ENCODE measurements at places on chromosomes 7 and 10.

DNA sequence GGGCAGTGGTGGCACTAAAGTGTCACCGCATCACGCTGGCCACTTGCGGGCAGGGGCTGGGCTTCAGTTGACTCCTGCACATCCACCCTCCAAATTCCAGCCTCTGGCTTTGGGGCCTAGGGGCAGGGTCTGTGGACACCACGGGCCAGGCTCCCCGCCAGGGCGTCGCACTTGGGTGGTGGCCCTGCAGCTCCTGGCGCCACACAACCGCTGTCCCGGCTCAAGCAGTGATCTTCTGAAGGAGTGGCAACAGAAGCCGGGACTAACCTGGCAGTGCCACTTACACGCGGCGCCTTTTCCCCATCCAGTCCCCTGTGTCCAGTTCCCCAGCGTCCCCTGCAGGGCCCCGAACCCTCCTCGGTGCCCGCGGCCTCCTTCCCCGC, 134.3 kb upstream of the ZNF92 start:
- no peak for DNase-seq

DNA sequence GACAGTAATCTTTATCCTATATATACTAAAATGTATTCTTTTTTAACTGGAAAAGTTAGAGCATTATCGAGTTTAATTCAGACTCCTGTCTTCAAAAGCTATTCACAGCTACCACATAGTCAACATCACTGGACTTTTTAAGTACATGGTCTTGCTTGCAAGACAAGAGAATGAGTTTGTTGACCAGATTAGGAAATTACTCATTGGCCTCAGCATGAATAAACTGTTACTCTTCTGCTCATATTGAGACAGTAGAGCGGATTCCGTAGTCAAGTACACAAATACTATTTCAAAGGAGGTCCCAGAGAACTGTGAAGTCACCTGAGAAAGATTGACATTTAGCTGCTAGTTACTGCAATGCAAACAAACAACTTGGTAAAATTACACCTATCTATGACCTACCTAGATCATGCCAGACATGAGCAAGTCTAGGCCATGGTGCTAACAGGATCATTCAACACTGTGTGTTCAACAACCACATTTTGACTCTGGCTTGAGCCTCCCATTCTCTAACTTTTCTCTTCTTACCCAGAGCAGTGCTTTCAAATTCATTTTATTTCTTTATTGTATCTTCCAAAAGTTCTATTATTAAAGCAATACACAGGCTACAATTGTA, 280.9 kb downstream of the NEBL start:
- DNase-seq, result no peak

- no peak for DNase-seq
These were observed 1.4 kb upstream of the PSAP start for GRCh38 chr10:71852355-71852937.

DNA sequence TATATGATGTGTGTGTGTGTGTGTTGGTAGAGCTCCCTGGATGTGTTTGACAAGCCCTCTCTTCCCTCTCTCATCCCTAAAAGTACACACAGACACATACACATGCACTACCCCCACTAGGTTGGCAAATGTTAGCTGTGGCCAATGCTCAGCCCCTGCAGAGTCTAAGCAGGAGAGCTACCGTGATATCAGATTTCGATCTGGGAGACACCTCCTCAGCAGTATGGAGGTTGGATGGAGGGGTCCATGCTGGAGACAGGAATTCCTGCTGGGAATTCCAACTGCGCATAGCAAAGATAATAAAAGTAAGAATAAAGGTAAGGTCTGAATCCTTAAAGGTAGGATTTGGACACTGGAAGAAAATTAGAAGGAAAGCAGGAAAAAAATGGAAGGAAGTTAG, 85.7 kb downstream of the C10orf90 start:
- DNase-seq, result no peak

GRCh38 chr7:22123139-22123538, 177.4 kb upstream of the CDCA7L start:
- DNase-seq, result no peak

- DNase-seq, result peak; percentile 21
These were observed at the start of gene BEND7 for GRCh38 chr10:13528875-13529713. BEND7 (minus strand) TSS chr10:13529014; CDS start chr10:13528533, 481 bp downstream.

DNA sequence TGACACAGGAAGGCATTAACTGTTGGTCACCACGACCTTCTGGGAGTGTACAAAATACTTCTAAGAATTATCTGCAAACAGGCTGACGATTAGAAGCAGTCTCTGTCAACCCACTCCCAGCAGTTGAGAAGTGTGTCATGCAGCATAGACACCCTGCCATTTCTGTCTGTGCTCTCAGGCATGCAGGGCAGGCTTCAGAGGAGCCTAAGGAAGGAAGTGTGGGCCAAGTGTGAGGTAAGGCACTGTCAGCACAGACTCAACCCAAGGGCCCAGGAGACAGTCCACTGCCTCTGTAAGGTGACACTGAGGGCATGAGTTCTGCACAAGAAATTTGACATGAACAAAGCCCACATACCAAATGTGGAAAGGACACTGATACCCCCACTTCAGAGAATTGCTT, 109.0 kb upstream of the VIPR2 start:
- no peak for DNase-seq

- no peak for DNase-seq
These were observed 24.7 kb upstream of the DPYSL4 start for GRCh38 chr10:132162021-132162531.

DNA sequence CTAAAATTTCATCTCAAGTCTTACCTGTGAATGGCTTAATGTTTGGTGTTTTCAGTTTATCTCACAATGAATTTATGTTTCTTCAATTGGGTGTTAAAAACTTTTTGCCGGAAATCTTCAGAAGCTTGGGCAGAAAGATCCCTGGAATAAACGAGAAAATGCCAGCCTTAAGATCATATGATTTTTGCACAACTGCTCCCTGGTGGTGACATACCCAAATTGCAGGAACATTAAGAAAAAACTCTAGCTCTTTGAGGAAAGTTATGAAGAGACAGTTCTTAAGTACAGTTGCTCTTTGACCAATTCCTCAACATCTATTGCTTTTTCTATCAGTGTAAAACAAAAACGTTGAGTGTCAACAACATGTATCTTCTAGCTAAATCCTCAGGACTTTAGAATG, 48.2 kb upstream of the CREB5 start:
- no peak for DNase-seq

DNA sequence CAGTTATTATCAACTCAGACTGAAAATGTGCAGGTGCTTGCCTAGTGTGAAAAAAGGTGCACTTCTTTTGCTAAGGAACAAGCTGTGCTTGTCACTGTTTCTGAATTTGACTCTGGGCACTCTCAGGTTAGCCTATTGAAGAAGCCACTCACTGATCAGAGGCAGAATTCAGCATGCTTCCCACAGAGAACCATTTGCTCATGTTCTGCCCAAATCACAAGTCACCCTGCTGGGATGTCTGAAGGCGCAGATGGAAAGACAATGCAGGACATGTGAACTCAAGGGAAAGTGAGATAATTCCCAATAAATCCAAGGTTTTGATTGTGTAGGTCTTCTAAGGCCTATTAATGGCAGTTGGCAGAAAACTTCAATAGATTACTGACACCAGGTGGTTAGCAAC, 47.8 kb upstream of the CSTF2T start:
- no peak for DNase-seq

DNA sequence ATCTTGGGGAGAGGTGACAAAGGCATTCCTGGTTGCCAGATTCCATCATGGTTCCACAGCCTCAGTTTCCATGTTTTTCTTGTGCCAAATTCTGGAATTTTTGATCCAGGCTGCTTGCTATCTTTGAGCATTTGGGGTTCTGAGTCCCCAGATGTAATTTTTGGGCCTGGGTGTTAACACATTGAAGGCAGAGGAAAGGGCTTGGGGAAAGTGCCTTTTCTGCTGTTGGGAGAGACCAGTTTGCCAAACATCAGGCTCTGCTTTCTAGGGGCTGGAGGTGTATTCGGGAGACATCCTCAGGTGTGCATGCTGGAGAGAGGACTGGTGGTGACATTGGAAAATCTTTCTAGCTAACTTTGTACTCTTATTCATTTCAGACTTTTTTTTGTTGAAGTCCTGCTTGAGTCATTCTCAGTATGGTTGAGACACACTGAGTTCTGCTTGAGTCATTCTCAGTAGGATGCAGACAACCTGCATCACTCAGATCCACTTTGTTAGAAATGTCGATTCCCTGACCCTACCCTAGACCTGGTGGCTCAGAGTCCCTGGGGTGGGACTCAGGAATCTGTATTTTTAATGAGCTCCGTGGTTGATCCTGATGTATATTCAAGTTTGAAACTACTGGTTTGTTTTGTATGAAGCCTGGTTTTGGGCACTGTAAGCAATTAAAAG, 101.0 kb downstream of the LRMDA start:
- peak; percentile 45 for DNase-seq

DNA sequence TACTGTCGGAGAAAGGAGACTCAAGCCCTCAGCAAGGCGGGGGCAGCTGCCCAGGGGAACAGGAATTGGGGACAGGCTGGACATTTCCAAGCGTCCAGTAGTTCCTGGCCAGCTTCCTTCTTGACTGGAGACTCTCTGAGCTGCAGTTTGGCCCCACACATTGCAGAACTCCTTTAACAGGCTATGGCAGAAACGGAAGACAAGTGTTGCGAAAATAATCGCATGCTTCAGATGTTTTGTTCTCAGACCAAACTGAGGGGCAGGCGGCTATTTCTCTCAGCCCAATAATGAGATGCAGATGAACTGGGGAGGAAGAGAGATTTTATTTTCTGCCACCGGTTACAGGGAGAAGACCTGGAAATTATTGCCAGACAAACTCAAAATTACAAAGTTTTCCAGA, 88.0 kb upstream of the PFKP start:
- peak; percentile 30 for DNase-seq

- DNase-seq, result no peak
These were observed 385.6 kb upstream of the NPVF start for GRCh38 chr7:25613912-25614311.

DNA sequence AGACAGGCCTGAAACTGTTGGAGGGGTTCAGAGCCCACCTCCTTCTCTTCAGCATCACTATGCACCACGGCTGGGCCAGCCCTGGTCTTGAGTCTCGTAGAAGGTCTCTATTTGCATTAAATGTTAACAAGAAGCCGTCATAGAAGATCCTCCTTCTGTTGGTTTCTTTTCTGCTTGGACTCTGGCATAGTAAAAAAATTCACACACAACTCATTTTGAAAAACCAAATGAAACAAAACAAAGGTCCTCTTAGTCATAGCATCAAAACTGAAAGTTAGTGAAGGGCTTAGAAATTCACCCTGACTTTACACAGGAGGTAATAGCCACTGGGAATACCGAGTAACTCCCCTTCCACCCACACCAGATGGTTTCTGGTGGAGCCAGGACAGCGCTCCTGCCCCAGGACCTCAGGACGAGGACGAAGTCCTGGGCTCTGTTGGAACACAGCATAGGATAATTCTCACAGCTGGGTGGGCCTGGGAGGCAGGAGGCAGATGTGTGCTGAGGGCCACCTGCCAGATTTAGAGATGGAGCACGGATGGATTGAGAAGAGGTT, 248.4 kb upstream of the KLF6 start:
- DNase-seq, result peak; percentile 57

GRCh38 chr7:130386876-130387275, 6.6 kb downstream of the CPA1 start:
- DNase-seq, result no peak

DNA sequence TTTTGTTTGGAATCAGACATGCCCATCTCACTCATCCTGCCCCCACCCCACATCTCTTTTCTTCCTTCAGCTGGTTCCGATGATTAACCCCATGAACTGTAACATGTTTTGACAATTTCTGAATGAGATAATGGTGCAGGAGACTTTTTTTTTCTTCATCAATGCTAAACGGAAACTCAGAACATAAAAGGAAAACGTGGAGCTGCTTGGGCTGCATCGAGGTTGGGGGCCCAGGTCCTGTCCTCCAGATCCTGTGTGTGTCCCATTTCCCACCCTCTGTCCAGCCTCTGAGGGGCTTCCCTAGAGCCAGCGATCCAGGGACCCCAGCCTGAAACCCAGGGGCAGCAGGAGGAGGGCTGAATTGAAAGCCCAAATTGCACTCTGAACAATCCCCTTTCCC, 263.8 kb upstream of the GRB10 start:
- no peak for DNase-seq

GRCh38 chr7:84895563-84895962, 291.3 kb downstream of the SEMA3D start:
- DNase-seq, result no peak

DNA sequence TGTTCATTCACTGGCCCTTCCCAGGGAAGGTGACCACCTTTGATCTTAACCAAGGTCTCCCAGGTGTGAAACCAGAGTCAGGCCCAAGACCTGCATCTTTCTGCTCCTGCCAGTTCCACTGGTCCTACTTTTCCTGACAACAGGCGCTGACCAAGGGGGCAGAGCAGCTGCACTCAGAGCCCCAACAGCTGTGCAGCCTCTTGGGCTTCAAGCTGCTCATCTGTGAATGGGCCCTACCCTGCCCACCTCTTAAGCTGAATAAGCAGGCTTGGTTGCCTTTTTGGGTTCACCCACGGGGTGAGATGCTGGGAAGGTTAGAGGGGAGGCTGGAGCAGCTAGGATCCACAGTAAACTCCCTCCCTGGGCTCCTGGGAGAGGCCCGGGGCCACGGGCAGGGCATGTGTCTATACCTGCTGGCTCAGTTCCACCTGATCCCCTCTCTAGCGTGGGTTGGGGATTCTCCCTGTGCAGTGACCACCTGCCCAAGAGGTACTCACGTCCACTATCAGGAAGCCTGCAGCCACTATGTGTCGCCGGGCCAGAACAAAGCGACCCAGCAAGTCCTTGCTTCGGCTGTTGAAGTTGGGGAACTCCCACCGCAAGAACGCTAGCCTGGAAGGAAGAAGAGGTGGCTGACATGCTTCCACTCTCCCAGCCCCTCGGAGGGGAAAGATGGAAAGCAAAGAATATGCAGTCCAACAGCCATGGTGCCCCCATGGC, 10.6 kb downstream of the TBRG4 start:
- no peak for DNase-seq

DNA sequence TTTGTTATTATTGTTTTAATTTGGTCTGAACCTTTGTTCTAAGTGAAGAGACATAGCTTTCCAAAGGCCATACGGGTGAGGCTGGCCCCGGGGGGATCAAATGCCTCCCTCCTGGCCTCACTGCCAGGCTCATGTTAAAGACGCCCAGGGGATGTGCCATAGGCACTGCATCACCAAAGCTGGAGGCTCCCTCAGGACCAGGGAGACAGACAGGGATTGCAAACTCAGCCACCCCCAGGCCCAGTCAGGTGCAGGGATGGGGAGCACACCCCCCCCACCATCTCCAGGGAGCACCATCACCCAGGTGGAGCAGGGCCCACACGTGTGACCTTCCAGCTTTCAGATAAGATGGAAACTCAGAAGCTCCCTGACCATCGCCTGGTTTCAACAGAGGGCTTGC, 96.0 kb upstream of the DNAAF5 start:
- no peak for DNase-seq

GRCh38 chr7:85972504-85973141, 671.1 kb upstream of the GRM3 start:
- DNase-seq, result no peak

GRCh38 chr10:122660696-122661095, 39.0 kb downstream of the C10orf120 start:
- DNase-seq, result no peak

GRCh38 chr7:128931190-128931798, 6.4 kb upstream of the IRF5 start:
- DNase-seq, result no peak
